NCI-H1930 (cell line): ENCODE measurements at places on chromosomes 11 and 22.

DNA sequence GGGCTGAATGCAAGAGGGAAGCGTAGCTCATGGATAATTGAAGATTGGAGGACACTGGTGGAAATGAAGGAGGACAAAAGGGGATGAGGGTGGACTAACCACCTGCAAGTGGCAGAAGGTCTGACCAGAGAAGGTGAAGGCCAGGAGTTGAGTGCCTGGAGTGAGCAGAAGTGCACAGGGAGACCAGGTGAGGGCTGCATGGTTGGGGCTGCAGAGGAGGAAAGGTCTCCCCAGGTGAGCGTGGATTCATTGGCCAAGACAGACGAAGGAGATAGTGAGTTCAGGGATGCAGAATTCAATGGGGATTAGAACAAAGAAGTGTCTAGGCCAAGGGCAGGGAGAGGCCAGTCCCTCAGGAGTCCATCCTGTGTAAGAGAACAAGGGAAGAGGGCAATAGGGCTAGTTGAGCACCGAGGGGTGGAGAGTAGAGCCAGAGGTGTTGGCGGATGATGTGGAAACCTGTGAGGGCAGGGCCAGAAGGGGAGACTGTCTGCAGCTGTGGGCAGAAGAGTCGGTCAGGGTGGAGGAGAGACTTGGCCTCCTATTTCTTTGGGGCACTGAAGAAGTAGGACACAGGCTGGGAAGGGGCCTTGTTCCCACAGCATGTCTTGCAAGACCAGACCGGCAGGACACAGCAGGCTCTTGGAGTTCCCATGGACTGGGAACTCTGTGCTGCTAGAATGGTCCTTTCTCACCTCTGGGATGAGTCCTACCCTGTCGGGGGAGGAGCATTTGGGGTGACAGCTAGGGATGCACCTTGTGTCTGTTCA is 6.7 kb downstream of the TRIM29 start:
- no peak for DNase-seq

DNA sequence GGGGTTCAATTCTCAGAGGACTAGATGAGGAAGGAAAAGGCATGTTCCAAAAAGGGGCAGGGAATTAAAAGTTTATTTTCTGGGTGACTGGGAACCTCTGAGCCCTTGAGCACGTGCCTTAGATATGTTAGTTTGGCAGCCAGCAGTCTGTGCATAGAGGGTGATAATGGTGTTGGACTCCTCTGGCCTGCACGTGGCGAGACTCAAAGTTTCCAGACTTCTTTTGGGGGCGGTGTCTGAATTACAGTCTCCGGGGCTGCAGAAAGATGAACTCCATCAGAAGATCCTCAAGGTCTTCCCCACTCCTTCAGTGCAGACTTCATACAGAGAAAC is 861 bp upstream of the ZNRF3 start:
- DNase-seq = no peak

GRCh38 chr22:41517172-41518047 is 26.9 kb downstream of the POLR3H start:
- DNase-seq = no peak

DNA sequence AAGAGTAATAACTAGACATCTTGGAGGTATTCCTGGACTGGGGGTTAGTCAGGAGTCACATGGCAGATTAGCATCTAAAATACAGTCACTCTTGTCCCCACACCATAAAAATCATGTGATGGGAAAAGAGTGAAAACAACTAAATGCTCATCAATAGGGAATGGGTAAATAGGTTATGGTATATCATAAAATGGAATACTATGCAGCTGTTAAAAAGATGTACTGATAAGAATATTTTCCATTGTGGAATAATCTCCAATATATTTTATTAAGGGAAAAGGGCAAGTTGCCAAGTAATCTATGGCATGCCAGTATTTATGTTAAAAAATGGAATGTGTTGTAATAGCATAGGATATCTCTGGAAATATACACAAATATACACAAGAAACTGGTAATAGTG is 6.6 kb upstream of the PIK3C2A start:
- no peak for DNase-seq

- DNase-seq = no peak
Observed at GRCh38 chr11:66861774-66862558, 5.1 kb downstream of the LRFN4 start.

- no peak for DNase-seq
Observed at GRCh38 chr22:24104307-24105012, 76.8 kb upstream of the SUSD2 start.

DNA sequence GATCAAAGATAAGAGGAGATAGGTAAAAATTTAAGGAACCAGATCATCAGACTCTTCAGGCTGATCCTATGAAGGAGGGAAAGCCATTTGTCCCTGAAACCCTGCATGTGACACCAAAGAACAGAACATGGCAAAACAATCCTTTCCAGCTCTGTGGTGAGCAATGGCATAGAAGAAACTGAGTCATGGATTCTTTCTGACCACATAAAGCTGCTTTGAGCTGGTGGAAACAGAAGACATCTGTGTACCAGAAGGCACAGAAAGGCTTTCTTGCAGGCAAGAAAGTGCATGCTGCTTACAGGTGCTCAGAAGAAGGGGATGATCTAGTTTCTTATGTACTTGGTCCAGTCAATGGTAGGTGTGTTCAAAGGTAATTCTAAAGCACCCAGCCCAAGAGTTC is 45.0 kb upstream of the APOA1 start:
- DNase-seq = no peak

DNA sequence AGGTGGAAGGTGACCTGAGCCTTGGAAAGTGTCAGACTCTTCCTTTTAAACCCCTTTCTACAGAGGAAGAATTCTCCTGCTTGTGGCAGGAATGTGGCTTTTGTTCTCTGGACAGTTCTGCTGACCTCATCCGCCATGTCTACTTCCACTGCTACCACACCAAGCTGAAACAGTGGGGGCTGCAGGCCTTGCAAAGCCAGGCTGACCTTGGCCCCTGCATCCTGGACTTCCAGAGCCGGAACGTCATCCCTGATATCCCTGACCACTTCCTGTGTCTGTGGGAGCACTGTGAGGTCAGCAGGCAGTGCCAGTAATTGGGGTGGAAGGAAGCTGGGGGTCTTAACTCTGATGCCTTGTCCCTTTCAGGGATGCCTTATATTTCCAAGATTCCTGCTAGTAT is 9.3 kb downstream of the HINFP start:
- DNase-seq = no peak

DNA sequence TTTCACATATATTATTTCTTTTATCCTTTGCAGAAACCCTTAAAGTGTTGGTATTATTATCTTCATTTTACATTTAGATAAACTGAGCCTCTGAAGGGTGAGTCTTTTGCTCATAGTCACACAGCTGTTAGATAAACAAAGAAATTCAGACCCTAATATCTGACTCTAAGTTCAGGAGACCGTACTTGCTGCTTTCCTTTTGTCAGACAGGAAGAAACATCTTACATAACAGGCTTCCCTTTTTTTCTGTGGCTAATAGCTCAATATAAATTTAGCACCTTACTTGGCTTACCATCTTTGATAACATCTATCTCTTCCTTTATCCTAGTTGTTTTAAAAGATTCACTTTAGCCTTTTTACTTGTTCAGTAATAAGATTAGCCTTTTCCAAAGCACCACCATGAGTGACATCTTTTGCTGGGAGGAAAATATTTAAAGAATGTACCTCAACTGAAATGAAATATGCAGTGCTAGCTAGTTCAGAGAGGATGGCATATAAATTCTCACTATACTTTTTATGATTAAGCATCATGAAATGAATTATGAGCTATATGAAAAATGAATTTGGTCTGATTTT is 128.6 kb downstream of the WNT11 start:
- no peak for DNase-seq

DNA sequence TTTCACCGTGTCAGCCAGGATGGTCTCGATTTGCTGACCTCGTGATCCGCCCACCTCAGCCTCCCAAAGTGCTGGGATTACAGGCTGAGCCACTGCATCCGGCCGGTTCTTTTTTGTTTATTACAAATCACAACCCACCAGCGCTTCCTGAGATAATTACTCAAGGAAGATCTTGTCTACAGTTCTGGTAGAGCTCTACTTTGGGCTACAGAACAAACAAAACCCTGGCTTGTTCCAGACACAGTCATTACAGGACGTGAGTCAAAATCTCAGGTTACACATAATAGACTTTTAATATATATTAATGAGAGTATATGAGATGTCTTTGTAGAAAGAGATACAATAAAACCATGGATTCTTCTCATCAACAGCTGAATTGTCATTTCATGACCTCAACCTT is 42.8 kb upstream of the NUP50 start:
- DNase-seq = no peak

DNA sequence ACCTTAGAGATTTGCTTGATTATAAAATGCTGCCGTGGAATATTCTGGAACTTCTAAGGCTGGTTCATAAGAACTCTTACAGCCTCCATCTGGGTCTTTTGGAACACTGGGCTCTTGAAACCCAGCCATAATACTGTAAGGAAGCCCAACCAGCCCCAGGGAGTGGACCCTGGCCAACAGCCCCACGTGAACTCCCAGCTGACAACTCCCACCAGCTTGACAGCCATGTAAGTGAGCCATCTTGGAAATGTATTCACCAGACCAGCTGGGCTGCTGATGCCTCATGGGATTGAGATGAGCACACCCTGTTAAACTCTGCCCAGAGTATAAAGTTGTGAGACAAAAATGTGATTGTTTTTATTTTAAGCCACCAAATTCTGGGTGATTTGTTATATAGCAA is 378.7 kb upstream of the RAG2 start:
- no peak for DNase-seq

GRCh38 chr11:45653277-45653676 is 12.1 kb downstream of the CHST1 start:
- DNase-seq = no peak

DNA sequence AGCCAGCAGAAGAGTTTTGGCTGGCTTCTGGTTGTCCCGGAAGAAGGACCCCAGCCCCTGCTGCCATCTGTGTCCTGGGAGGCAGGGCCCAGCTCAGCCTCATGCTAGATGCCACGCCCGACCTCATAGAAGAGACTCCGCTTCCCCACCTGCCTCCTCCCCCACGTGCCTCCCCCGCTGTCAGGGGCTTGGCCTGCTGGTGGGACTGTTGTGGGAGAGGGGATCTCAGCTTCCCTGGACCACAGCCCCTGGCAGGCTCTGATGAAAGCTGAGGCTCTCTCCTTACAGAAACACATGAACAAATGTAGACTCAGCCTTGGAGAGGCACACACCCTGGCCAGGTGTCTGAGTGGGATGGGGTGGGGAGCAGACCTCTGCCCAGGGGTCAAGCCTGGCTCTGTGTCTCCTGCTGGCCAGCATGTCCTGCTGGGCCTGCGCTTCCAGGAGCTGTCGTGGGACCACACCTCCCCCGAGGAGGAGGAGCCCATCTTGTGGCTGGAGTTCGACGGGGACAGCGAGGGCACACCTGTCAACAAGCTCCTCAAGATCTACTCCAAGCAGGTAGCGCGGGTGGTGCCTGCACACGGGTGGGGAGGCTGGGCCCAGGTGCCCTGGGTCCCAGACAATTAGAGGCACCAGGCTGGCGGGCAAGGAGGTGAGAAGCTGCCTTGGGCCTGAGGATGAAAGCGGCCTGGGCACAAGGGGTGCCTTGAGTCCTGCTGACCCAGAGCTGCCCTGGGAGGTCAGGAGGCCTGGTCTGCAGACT is 14.1 kb downstream of the FRMD8 start:
- no peak for DNase-seq

DNA sequence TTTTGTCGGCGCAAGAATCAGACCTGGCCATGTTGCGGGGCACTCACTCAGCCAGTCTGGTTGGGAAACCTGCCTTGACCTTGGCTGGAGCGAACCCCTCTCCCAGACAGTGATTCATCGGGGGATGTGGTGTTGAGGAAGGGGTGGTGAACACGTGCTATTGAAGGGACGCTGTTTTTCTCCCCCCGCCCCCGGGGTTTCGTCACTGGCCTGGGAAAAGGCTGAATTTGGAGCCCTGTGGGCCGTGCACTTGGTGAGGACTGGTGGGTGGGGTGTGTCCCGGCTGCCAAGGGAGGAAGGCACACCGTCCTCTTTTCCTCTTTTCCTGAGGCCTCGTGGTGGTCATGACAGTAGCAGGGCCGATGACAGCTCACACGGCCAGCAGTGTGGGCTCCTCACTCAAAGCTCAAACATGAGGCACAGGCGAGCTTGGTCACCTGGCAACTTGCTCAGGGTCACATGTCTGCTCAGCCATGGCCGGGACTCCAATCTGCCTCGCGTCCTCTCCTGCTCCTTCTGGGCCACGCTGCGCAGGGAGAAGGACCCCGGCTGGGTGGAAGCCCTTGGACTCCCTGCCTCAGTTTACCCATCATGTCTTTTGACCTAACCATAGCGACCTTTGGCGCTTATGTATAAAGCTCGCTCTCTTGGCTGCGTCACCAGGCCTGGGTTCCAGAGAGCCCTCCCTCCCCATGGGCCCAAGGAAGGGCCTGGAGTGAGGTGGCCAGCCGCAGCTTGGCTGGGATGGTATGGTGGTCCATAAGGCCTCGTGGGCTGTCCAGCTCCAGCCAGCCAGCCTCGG is 49.4 kb downstream of the SMIM38 start:
- DNase-seq = no peak

GRCh38 chr11:72040491-72041363 is 39.6 kb downstream of the NUMA1 start:
- DNase-seq = no peak

GRCh38 chr11:66280428-66280827 is 2.5 kb downstream of the CNIH2 start:
- no peak for DNase-seq

GRCh38 chr11:64537876-64538275 is 53.1 kb upstream of the SLC22A12 start:
- no peak for DNase-seq

DNA sequence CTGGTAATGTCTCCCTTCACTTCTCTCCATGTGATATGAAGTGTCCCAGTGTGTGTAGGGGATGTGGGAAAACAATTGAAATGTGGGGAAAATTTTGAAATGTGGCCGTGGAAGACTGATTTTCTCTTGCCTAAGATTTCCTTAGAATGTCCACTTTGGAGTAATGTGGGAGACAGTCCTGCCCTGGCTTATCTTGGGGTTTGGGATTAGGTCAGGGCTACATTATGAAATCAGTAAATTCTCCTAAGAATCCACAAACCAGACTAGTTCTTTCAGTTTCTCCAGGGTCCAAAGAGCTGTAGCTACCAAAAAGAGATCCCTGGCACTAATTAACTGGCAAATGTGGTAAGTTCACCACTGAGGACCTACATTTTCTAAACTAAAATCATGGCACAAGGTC is 22.8 kb downstream of the YPEL4 start:
- DNase-seq = no peak

DNA sequence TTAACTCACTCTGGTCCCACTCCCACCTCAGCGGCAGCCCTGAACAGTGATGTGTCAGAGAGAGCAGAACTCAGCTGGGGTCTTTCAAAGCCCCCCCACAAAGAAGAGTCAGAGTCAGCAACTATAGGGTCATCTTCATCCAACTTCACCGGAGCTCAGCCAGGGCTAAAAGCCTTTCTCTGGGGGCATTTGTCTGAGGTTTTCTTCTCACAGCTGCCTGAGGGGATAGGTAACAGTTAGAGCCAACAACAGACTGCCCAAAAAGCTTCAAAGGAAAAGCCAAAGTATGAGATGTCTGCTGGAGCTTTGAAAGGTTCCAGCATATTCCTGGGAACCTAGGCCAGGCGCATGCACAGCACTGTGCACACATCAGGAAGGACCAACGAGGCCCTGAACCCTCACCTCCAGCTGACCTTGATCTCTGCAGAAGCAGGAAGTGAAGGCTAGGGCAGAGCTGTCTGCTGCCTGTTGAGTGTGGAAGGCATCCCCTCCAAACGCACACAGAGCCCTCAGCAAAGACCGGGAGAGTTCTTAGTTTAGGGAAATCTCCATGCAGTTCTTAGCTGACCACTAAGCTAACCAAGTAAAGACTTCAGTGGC is 28.1 kb upstream of the COMT start:
- DNase-seq = no peak

- no peak for DNase-seq
Observed at GRCh38 chr11:2849994-2850770, 35.4 kb downstream of the CDKN1C start.
